T1000 (cell line): ENCODE measurements at places on chromosomes 2 and 18.

- no peak for DNase-seq
Measured at GRCh38 chr18:1796636-1797035, 774.7 kb downstream of the METTL4 start.

GRCh38 chr2:12183032-12183645 lies 436.7 kb downstream of the LPIN1 start:
- DNase-seq, result no peak

DNA sequence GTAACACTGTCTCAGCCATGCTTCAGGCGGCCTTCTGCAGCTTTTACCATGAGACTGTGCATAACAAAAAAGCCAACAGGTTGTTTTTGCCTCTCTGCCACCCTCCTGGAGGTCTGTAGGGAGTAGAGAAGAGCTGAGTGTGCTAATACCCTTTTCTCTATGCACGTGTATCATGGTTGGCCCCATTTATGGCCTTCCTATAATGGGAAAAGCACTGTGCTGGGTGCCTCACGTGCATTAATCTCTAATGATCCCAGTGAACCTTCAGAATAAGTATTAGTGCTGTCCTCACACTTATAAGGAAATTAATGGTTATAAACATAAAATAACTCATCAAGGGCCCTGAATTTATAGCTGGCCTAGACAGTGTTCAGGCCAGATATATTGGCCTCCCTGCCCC lies 164.2 kb downstream of the CDH20 start:
- no peak for DNase-seq

DNA sequence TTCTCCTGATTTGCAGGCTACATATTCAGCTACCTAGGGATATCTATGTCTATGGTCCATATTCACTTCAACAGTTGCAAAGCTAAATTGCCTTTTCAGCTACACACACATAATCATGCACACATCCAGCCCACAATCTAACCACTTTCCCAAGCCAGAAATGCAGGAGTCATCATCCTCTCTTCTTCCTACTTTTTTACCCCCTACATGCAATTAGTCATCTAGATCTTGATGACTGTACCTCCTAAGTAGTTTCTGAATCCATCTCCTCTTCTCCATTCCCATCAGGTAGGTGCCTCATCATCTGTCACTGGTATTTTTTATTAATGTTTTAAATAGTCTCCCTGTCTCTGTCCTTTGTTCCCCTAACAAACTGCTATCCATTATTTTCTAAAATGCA lies 23.7 kb upstream of the SPRED2 start:
- no peak for DNase-seq

- DNase-seq, result peak; percentile 91
Measured at GRCh38 chr2:43637030-43637803, at the start of gene PLEKHH2. TSS of gene PLEKHH2 (plus strand) at chr2:43637260. CDS start at chr2:43644674, 7,414 bp downstream.

- DNase-seq, result no peak
Measured at GRCh38 chr2:174300114-174300513, 34.6 kb upstream of the SP9 start.
